ENCODE measurements at places on chromosomes 16 and 17. TPM values are rescaled to one million over a fixed set of nuclear protein-coding genes. Genes with fewer than 3 reads are reported as not detected.
A peak's percentile ranks its signal among the peaks of the same experiment; 100 is the strongest.

Gene HES7
- 1.2 TPM for total RNA-seq

Gene RNU2-1
- total RNA-seq, result 1,770 TPM

Gene CD300LB
- total RNA-seq, result not detected

Gene OR1F1
- not detected for total RNA-seq

Gene MT1B
- total RNA-seq, result not detected

Gene NEUROD2
- total RNA-seq, result not detected

Gene TBC1D28
- total RNA-seq, result not detected

Gene PIRT
- total RNA-seq, result not detected

Gene TBC1D3E
- not detected for total RNA-seq

Gene PABPN1L
- not detected for total RNA-seq

Gene TPSG1
- not detected for total RNA-seq

DNA sequence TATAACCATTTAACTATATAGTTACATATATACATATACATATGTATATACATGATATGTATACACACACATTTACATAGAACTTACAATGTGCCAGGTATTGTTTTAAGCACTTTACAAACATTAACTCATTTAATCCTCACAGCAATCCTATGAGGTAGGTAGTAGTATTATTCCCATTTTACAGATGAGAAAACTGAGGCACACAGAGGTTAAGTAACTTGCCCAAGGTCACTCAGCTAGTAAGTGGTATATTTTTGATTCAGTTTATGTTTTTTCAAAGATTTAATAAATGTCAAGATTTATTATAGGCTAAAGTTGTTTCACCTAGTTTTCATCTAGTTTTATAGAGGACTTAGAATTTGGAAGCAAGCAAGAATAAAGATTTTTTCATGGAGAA is 6.6 kb downstream of the KRT222 start:
- no peak for DNase-seq

GRCh38 chr16:68981971-68982370 is 123.5 kb upstream of the HAS3 start:
- DNase-seq, result no peak

DNA sequence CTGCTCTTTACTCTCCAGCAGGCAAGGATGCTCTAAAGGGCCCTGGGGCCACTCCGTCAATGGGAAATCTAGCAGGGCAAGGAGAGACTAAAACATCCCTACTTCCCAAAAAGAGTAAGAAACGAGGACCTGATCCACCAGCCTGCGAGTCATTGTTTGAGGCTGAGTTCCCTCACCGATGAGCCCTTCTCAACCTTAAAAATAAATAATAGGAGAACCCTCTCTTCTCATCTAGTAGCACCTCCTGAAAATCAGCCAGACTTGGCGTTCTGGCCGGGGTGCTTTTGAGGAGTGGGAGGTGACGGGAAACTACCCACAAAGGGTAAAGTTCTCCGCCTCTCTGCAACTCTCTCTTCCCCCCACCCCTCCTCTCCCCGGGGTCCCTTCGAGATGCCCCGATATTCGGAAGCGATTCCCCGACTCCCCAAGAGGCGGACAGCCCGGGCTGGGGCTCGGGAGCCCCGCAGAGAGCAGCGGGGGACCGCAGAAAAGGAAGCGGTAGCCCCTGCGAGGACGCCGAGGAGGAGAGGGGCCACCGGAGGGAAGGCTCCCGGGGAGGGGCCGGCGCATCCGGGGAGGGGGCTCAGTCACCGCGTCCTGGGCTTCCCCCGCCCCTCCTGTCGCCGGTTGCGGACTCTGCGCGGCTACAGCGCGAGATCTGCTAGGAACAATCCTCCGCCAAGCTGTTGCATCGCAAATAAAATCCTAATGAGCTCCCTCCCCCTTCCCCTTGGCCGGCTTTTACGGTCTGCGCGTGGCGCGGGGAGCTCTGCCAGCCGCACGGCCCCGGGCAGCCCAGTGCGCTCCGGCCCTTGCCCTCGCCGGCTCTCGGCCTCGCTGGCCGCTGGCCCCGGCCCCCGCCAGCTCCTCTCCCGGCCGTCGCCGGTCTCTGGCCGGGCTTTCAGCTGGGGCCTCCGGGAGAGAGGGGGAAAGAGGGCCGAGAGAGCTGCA is 1.3 kb downstream of the HOXB9 start:
- DNase-seq, result no peak

DNA sequence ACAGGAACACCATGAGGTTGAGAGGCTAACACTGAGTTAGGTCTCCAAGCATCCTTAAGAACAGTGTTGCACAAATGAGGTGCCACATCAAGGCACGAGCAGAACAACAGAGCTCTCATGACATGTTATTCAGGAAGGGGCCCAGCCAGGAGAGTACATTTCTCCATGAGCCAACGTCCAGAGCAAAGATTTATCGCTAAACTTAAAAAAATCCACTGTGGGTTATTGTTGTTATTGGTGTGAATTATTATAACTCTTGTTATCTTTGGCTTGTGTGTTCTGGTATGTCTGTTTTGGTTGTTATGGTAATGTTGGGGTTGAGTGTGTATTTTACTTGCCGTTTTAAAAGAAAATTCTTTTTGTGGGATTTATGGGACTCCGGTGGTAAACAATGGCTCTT is 68.9 kb upstream of the MSI2 start:
- no peak for DNase-seq

DNA sequence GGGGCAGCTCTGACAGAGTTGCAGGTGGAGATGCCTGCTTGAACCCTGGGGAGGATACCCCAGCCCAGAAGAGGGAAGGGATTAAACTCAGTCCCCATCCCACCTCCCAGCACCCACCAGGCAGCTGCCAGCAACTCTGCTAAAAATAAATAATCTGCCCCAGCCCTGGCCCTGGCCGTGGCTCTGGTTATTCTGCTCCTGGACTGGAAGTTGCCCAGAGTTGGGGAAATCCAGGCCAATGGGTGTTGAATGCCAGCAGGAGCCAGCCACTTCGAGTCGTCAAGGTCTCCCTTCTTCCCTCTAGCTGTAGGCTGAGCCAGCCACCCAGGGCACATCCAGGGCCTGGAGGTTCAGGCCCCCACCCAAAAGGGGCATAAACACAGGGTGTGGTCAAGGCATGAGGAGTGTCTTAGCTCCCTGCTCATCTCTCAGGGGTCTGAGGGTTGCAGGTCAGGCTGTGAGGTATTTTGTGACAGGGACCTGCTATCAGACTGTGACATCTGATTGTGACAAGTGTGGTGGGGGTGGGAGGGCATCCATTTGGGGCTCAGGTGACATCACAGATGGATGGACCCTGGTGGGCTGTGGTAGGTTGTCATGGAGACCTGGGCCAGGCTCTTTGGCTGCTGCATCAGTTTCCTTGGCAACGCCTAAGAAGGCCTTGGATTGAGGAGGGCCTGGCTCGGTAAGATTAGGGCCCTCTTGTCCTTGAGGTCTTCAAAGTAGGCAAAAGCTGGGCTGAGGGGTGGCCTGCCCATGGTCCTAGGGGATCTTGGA is 1.0 kb upstream of the RRAD start:
- DNase-seq, result no peak

GRCh38 chr17:68074279-68074678 is 38.7 kb downstream of the KPNA2 start:
- no peak for DNase-seq

- no peak for DNase-seq
These were observed 45.5 kb downstream of the CPPED1 start for GRCh38 chr16:12758031-12758669.

DNA sequence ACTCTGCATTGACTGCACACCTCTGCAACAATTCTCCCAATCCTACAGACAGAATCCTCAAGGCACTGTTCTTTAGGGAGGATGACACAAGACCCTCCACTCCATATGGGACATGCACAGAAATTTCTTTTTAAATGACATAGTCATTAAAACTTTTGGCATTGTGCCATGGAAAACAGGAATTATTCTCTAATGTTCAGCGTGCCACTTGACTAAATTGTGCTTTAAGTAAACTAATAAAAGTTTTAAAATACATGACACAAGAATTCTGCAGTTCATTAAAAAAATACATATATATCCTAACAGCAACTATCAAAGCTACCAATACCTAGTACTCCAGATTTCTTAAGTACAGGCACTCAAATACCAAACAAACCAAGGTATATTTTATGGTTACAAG is 16.0 kb downstream of the CEP112 start:
- DNase-seq, result no peak

- DNase-seq, result no peak
These were observed 36.0 kb downstream of the HASPIN start for GRCh38 chr17:3759597-3760216.

DNA sequence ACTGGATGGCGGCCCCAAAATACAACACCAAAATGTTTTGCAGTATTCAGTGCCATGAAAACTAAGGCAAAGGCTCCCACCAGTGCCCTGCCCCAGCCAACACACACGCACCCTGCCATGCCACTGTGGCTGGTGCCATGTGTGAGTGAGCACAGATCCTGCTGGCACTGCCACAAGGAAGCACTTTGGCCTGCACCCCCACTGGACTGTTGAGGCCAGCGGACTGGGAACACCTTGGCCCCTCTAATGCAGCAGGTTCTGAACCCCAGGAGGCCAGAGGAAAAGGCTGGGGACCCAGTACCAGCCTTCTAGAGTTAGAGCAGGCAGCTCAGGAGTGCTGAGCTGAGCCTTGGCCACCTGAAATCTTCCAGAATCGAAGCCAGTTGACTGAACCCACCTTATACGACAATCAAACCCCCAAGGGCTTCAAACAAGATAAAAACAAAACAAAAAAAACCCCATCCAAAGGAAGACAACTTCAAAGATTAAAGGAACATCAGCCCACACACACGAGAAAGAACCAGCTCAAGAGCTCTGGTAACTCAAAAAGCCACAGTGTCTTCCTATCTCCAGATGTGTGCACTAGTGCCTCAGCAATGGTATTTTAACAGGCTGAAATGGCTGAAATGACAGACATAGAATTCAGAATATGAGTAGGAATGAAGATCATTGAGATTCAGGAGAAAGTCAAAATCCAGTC is 21.5 kb downstream of the NLRP1 start:
- no peak for DNase-seq

- peak; percentile 35 for DNase-seq
These were observed 7.2 kb upstream of the KRT36 start for GRCh38 chr17:41496803-41497484.

DNA sequence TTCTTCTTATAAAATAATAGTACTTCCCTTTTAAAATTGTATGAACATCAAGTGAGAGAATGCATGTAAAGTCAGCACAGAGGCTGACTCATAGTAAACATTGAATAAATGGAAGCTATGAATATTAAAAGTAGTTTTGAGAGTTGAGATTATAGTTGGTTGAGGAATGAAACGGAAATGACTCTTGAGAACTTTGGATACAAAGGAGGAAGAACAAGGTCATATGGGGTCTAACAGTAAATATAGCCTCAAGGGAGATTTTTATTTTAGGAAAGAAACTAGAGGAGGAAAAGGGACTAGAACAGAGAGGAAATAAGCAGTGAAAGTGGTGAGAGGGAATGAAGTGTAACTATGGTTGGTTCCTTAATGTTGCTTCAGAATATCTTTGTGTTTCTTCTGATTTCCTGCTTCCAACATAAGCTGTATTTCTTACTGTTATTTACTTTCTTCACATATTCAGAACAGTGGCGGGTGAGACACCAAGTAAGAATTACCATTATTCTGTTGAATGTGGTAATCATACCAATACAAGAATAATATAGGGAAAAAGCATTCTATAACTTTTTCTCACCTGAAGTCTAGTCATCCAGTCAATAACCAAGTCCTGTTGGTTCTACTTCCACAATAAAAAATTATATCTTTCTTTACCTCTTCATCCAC is 165.1 kb downstream of the CHD9 start:
- DNase-seq, result no peak

DNA sequence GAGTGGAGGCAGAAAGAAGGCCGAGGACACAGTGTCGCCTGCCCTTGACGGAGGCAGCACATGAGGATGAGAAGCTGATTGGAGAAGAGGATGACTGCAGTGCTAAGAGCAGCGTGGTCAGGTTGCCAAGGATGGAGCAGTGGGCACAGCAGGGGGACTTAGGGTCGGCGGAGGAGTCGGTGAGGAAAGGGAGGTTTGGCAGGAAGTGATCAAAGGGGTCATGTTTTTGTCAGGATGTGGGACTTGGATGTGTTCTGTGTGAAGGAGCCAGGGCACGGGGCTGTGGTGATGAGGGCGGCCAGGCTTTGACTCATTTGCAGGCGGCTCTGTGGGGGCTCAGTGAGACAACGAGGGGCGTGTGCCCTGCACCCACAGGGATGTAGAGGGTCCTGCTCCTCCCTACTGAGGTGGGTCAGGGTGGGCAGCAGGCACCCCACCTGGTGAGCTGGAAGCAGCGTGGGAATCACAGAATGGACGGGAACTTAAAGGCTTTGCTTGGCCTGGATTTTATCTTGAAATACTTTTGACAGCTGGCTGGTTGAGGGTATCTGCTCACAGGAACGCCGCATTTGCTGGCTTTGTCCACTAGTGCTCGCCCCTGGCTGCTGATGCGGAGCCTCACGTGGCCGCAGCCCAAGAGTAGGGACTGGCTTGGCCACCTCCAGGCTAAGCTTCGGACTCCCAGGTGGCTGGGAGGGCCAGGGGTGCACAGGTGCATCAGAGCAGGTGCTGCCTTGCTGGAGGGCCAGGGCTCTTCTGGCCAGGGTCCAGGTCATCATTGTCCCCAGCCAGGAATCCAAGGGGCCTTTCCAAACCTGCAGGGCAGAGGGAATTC is 6.0 kb downstream of the MPG start:
- DNase-seq, result no peak

- no peak for DNase-seq
These were observed 19.5 kb downstream of the SEC14L1 start for GRCh38 chr17:77160091-77160874.

GRCh38 chr17:61551255-61551742 is 39.7 kb downstream of the NACA2 start:
- no peak for DNase-seq

- DNase-seq, result no peak
These were observed 18.1 kb upstream of the ABCC12 start for GRCh38 chr16:48173889-48174288.

DNA sequence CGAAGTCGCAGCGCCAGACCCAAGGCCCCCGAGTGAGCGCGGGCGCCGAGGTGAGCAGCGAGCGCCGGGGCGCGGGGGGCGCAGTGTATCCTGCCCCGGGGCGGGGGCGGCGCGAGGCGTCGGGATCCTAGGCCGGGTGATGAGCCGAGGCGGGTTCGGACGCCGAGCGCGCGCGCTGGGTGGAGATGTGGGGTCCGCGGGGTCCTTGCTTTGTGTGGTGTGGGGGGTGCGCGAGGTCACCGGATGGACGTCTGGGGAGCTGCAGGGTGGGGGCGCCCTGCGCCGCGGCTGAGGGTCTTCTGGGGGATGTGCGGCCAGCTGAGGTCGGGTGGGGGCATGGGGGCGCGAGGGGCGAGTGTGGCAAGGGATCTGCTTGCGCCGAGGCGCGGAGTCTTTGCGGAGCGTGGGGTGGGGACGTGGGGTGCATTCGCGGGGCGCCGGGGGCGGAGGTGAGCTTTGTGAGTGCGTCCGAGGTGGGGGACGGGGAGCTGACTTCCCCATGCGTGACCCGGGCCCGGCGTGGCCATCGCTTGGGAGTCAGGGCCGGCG is 560 bp downstream of the RAI1 start:
- peak; percentile 21 for DNase-seq

GRCh38 chr16:81562174-81562849 is 117.7 kb downstream of the CMIP start:
- no peak for DNase-seq

- DNase-seq, result no peak
These were observed 84.5 kb downstream of the XYLT1 start for GRCh38 chr16:17386229-17386628.

GRCh38 chr17:73998653-73999645 is 204.5 kb upstream of the RPL38 start:
- DNase-seq, result peak; percentile 61

- DNase-seq, result no peak
These were observed 21.1 kb downstream of the EIF4A3 start for GRCh38 chr17:80125656-80126448.

GRCh38 chr16:87550495-87550961 is 51.8 kb upstream of the JPH3 start:
- DNase-seq, result peak; percentile 59

- no peak for DNase-seq
These were observed 256.9 kb downstream of the C16orf95 start for GRCh38 chr16:87060034-87060986.
